ENCODE measurements at places on chromosomes 12 and 14.
A peak's percentile ranks its signal among the peaks of the same experiment; 100 is the strongest.

GRCh38 chr12:90064852-90065801, 356.5 kb upstream of the ATP2B1 start:
- no peak for DNase-seq

DNA sequence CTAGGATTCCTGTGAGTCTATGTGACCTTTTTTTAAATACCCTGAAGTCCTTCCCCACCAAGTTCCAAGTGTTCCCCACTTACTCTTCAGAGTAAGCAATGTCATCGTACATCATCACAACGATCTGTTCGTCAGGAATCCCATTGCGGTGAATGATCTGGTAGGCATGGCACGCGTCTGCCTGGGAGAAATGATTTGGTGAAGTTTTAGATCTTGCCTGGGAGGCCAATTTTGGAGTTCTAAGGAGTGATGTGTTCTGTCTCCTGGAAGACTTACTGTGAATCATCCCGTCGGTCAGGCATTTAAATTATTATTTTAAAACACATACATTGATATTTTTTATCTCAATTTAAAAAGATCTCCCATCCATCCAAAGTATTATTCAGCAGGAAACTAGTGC, 29.8 kb downstream of the LGMN start:
- no peak for DNase-seq

DNA sequence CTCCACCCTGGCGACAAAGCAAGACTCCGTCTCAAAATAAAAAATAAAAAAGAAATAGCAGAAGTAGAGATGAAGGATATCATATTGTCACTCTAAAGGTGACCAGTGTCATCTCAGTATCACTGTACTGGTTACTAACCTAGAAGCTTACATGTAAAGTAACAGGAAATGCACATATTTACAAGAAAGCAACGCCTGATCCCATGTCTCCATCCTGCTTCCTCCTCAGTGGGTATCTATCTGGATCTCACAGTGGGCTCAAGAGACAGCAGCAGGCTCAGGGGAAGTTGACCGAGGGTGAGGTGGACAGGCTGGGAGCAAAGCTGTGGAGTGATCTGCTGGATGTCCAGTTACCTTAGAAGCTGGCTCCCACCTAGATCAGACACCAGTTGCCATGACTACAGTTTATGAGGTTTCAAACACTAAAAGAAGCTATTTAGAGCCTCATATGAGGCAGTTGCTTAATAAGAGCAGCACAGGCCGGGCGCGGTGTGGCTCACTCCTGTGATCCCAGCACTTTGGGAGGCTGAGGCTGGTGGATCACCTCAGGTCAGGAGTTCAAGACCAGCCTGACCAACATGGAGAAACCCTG, 10.5 kb downstream of the MTRFR start:
- DNase-seq, result no peak

GRCh38 chr12:68619541-68619940, 8.8 kb downstream of the RAP1B start:
- DNase-seq, result no peak

- no peak for DNase-seq
These were observed 73.8 kb upstream of the PTPRR start for GRCh38 chr12:70994217-70994788.

- DNase-seq, result no peak
These were observed 921 bp downstream of the DEPDC4 start for GRCh38 chr12:100265732-100266584.

- DNase-seq, result no peak
These were observed 404.9 kb upstream of the TMPO start for GRCh38 chr12:98110536-98110935.

DNA sequence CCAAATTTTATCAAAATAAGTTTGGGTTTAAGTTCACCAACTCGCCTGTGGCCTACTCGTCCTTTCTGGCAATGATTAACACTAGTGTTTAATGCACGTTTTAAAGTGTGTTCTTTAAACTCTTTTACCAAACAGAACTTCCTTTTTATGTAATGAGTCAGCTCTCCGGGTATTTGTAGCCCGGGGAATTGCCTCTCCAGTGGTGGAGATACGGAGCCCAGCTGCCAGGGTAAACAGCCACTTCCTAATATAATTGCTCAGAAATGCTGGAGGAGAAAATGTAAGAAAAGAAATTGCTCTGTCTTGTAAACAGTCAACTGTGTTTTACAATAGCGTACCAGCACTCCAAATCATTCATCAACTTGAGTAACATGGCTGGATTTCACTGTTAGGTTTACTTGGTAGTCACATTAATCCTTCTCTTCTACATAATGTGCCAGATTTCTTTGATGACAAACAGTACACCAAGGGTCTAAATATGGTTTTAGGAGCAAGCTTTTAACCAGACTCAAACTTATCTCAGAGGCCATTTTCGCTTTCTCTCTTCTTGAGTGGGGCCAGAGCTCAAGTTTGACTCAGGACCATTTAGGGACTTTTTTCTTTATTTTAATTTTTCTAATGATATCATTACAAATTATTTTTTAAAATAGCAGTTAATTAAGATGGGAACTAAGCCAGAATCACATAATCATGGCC, 101.2 kb upstream of the SLC38A2 start:
- DNase-seq, result peak; percentile 23

GRCh38 chr14:77965919-77966435, 166.1 kb downstream of the ADCK1 start:
- peak; percentile 95 for DNase-seq

DNA sequence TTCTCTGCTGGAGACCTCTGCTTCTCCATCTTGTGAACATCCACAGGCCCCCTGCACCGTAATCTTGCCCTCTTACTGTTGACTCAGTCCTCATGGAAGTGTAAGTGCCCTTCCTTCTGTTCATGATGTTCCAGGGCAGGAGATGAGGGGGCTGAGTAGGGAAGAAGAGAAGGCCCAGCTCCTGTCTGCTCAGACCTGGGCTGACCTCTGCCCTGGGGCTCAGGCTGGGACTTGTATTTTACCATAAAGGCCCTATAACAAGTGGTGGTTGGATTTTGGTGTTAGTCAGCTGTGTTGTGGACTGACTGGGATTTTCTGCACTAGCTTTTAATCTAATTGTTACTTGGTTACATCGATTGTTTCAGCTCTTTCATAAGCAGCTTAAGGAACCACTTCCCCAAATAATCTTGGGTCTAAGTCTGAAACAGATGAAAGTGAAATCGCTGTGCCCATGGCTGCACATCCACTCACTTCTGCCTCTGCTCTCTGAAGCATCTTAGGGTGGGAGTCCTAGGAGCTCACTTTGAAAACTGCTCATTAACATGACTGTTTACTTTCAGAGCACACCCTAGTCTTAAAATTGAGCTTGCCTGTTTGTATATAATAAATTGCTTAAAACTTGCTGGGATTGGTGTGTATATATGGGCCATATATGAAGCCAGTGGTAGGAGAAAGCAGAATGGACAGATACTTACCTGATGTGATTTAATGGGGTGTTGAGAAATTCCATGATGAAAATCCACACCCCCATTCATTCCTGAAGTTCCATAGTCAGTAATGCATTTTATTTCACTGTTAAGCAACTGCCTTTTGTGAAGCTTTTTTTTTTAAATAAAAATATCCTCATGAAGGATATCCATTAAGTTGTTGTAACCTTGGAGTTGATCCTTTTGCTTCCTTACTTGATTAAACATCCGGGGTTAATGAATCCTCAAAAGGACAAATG, 17.7 kb downstream of the C12orf71 start:
- no peak for DNase-seq

DNA sequence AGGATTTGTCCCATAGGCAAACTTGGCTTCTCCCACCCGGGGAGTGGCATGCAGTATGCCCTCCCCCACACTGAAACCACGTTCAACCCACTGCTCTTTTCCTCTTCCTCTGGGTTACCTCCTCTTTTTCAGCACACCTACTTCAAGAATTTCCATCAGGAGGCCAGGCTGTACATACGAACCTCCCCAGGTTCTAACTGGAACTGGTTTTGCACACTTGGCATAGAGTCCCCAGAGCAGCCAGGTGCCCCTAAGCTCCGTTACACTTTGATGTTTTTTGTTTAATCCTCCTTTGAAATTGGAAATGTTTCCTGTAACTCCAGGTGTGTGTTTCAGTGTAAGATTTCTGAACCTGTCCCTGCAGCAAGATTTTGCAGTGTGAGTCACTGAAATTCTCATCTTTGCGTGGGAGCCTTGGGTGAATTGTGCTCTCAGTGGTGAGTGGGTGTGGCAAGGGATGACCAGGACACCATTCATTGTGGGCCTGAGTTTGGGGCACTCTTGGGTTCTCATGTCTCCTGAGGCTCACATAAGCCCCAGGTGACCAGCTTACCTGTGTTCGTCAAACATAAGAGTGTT, 18.2 kb downstream of the CD9 start:
- DNase-seq, result no peak

- no peak for DNase-seq
These were observed 322.4 kb downstream of the PDZRN4 start for GRCh38 chr12:41510470-41510869.

GRCh38 chr12:52144512-52145227, 47.1 kb downstream of the KRT80 start:
- no peak for DNase-seq

- DNase-seq, result peak; percentile 29
These were observed 22.3 kb upstream of the GNS start for GRCh38 chr12:64781280-64782190.

GRCh38 chr12:67625004-67625403, 23.5 kb upstream of the DYRK2 start:
- peak; percentile 14 for DNase-seq

DNA sequence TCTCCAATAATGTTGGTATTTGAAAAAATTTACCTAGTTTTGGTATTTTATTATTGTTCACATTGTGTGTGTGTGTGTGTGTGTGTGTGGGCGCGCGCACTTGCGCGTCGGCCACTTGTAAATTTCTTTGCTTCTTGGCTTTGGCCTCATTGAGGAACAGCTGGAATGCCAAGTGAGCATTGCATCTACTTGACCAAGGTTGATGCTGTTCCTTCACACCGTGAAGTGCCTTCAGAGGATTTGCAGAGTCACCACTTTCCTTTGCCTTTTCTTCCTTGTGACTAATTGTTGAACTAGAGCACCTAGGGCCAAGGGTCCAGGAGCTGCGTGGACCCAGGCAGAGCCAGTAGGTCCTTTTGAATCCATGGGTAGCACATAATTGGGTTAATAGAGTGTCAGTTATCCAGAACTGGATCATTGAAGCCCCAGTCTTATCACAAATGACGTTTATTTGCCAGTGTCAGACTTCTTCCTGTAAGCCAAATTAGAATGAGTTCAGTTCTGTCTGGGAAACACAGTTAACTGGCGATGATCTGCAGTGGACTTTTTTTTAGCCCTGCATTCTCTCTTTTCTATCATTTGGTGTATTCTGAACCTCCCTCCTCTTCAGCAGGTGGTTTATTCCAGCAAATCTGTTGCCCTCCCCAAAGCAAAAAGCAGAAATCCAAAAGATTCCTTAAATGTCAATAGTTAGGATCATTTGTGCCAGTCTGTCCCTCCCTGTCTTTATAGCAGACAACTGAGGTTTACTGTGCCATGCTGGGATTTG, 2.6 kb downstream of the PPP2R5C start:
- DNase-seq, result peak; percentile 72

DNA sequence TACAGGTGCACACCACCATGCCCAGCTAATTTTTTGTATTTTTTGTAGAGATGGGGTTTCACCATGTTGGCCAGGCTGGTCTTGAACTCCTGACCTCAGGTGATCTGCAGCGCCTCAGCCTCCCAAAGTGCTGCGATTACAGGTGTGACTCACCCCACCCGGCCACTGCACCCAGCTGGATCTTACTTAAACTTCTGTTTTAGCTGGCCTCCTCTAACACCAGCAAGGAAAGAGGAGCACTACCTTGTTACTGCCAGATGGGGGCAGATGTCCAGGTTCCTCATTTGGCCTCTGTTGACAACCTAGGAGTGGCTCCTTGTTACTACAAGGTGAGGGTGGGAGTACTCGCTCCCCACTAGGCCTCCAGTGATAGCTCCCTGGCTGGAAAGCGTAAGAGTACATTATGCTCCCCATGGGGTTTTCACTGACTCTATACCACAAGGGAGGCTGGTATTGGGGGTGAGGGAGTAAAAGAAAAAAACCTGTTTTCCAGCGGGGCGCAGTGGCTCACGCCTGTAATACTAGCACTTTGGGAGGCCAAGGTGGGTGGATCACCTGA, 13.2 kb upstream of the ARF6 start:
- DNase-seq, result peak; percentile 41

- no peak for DNase-seq
These were observed 91.3 kb upstream of the PLEKHA5 start for GRCh38 chr12:19038209-19038608.

DNA sequence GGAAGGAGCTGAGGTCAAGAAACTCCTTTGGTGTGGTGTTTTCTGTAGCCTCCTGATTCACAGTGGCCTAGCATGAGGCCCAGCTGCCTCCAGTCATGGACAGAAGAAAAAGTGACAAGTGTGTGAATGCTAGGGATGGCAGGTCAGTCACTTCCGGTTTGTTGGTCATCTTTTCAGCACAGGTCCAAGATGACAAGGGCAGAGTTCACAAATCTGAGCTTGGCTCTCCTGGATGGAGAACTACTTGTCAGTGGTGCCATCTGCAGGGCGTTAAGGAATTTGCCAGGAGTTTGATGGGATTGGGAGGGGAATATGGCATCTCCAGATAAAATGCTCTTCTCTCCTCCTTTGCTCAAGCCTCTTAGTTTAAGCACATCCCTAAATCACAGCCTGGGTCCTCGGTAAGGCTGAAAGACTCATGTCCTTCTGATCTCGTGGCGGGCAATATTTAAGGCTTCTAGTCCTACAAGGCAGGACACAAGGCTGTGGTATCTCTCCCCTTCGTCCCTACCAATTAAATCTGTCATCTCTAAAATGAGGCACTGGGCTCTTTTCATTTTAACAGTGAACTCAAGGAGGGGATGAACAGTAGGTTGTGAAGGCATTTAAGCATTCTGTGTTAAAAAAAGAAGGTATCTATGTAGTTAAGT, 10.0 kb downstream of the TUBA1B start:
- peak; percentile 54 for DNase-seq

GRCh38 chr14:33794791-33795305, 156.0 kb downstream of the EGLN3 start:
- no peak for DNase-seq

GRCh38 chr12:65229441-65229840, 49.0 kb upstream of the MSRB3 start:
- DNase-seq, result no peak

- DNase-seq, result no peak
These were observed 620.1 kb downstream of the NRXN3 start for GRCh38 chr14:78790271-78790670.

- no peak for DNase-seq
These were observed 130.2 kb downstream of the RAD51B start for GRCh38 chr14:67949771-67950170.

- no peak for DNase-seq
These were observed 43.3 kb upstream of the ISM2 start for GRCh38 chr14:77541905-77542304.

- DNase-seq, result no peak
These were observed 65.6 kb upstream of the YARS2 start for GRCh38 chr12:32821293-32821692.
